Type B pancreatic cell (in vitro differentiated cells): ENCODE measurements at places on chromosomes 12 and 14. TPM values are rescaled to one million over a fixed set of nuclear protein-coding genes. Genes with fewer than 3 reads are reported as not detected.

MYH6 gene
- 0.24 and 0.50 TPM in 2 replicates for total RNA-seq

GRCh38 chr12:95181103-95181502, 36.2 kb downstream of the FGD6 start:
- no peak overlapping the region for H3K4me3 ChIP-seq
- H3K36me3 ChIP-seq: peaks cover 8% of the 10 kb centered on the region
- H3K27me3 ChIP-seq: no peaks in the 10 kb centered on the region
- no peak for DNase-seq
- peaks cover 16% of the 10 kb centered on the region for H3K4me1 ChIP-seq

KSR2 gene
- total RNA-seq: 2.0 and 4.7 TPM in 2 replicates

- no peak overlapping the region for H3K27ac ChIP-seq
- H3K27me3 ChIP-seq: peaks cover 35% of the 10 kb centered on the region
- H3K4me1 ChIP-seq: peaks cover 59% of the 10 kb centered on the region
- H3K4me3 ChIP-seq: no peak overlapping the region
- DNase-seq: no peak
- H3K36me3 ChIP-seq: no peaks in the 10 kb centered on the region
These were observed 106.8 kb downstream of the DAD1 start for GRCh38 chr14:22482085-22482694.

- no peaks in the 10 kb centered on the region for H3K27me3 ChIP-seq
- H3K36me3 ChIP-seq: peaks cover 7% of the 10 kb centered on the region
- H3K27ac ChIP-seq: no peak overlapping the region
- no peak overlapping the region for H3K4me3 ChIP-seq
These were observed 695.6 kb upstream of the LMO3 start for GRCh38 chr12:17301544-17301943.

GRCh38 chr12:57479376-57480115, at the start of gene ARHGAP9:
Gene ARHGAP9, minus strand, starts transcription at chr12:57479866. Its CDS starts 460 bp downstream, at chr12:57479406.
- no peaks in the 10 kb centered on the region for H3K36me3 ChIP-seq
- peaks cover 76% of the 10 kb centered on the region for H3K27me3 ChIP-seq
- no peak for DNase-seq
- H3K4me3 ChIP-seq: no peak within 1 kb of the TSS
- H3K4me1 ChIP-seq: peaks cover 10% of the 10 kb centered on the region

DNA sequence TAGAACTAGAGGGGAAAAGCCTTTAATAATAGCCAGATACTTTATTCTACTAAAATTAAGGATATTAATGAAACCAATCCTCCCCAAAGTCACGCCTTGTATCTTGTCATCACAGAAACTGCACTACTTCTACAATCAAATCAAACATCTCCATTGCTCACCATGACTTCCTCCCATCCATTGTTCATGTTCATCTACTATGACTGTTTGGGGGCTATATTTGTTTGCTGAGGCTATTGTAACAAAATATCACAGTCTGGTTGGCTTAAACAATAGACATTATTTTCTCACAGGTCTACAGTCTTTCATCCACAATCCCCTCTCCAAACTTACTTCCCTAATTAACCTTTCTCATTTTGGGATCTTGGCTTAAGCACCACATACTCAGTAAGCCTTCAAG, 193.6 kb upstream of the FSCB start:
- H3K27me3 ChIP-seq: no peaks in the 10 kb centered on the region
- no peaks in the 10 kb centered on the region for H3K4me1 ChIP-seq
- H3K27ac ChIP-seq: no peak overlapping the region
- H3K4me3 ChIP-seq: no peak overlapping the region
- no peaks in the 10 kb centered on the region for H3K36me3 ChIP-seq
- DNase-seq: no peak
